ENCODE measurements at places on chromosomes 2 and 18.

DNA sequence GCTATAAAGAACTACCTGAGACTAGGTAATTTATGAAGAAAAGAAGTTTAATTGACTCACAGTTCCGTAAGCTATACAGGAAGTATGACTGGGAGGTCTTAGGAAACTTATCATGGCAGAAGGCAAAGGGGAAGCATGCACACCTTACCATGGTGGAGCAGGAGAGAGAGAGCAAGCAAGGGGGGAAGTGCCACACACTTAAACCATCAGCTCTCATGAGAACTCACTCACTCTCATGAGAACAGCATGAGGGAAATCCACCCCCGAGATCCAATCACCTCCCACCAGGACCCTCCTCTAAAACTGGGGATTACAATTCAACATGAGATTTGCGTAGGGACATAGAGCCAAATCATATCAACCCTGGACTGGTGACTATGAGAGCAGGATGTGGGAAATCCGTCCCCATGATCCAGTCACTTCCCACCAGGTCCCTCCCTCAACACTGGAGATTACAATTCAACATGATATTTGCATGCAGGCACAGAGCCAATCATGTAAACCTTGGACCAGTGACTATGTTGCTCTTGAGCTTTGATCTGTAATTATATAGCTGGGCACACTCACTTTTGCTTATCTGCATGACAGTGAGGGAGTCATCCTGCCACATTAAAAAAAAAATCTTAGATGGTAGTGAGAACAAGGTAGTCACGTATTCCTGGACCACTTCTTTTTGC lies 12.9 kb downstream of the ADAM23 start:
- no peak for DNase-seq

DNA sequence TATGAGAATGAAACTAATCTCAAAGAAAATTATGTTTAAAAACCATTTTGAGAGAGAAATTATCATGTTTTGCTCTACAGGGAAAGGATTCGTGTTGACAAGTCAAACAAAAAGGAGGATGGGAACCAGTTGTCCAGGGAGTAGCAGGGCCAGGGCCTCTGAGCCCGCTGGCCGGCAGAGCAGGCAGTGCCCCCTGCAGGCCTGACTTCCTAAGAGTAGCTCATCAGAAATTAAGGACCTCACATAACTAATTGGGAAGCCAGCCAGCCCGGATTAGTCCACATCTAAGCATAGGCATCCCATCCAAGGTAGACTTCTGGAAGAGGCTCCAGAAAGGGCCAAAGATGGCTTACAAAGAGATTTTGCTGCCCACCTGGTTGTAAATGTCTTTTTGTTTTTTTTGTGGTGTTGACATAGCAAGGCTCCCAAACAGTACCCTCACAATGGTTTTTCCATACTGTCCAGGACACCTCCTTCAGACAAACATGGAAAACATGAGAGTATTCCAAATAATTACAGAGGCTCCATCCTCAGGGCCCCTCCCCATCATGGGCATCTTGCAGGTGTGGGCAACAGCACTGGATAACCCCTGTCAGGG lies 241.2 kb upstream of the TANK start:
- peak; percentile 51 for DNase-seq

DNA sequence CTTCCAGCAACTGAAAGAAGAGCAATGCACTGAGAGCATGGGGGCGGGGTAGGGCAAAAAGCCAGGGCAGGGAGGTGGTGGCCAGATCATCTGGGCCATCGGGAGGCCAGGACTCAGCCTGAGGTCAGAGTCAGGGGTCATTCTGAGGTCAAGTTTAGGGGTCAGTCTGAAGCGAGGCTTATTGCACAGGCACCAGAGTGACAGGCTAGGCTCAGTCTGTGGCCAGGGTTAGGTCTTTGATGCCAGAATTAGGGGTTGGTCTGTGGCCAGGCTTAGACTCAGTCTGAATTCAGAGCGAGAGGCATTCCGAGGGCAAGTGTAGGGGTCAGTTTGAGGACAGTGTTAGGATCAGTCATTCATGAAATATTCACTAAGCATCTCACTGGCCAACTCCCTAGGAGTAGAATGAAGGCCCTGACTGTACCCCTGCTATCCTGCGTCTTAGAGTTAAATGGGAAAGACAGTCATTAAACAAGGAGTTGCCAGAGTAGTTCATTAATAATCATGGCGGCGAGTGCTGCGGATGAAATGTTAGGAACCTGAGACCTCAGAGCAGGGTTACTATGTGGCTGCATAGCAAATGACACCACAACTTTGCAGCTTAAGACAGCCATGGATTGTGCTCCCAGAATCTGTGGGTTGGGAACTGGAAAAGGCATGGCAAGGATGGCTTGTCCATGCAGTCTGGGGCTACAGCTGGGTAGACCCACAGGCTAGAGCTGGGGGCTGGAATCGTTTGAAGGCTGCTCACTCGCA lies 198.7 kb downstream of the CYP26B1 start:
- peak; percentile 43 for DNase-seq

DNA sequence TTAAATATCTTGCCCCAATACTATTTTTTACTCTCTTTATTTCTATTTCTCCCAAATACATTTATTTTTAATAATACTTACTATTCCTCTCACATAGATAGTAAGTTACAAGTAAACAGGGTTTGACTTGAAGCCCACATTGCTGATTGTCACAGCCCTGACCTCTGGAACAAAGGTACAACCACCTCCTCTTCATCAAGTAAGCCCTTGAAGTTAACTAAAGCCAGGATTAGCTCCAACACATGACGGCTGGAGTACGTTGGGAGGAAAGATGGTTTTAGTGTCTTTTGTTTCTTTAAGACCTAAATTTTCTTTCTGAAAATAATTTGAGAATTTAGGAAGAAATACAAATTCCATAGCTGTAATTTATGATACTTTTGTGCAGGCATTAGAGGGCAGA lies 949 bp downstream of the MYOM1 start:
- no peak for DNase-seq

GRCh38 chr2:15427987-15428386 lies 133.1 kb downstream of the NBAS start:
- no peak for DNase-seq

DNA sequence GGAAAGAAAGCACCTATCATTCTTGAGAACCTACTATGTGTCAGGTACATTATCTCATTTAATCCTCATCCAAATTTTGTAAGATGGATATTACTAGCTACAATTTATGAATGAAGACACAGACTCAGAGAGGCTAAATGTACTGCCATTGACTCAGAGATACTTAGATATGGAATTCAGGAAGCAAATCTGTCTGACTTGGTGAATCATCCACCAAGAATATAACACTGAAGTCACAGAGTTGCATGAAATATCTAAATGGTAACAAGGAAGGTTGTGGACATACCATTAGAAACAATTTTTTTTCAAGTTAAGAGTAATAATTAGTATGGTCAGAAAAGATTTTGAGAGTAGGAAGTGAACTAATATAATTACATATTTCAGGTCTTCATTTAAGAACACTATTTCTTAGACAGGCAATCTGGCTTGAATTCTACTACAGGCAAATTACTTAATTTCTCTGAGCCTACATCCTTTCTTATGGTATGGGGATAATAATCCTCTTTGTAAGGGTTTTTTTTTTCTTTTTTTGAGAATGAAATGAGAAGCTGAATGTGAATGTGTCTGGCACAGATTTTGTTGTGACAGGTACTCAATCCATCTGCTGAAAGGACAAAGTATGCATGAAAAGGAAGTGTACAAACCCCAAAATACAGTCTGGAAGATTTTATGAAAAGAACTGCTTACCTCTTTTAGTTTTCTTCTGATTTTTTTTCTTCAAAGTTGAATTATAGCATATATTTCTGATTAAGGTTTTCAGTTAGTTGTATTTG lies 14.8 kb upstream of the C2orf66 start:
- peak; percentile 60 for DNase-seq

DNA sequence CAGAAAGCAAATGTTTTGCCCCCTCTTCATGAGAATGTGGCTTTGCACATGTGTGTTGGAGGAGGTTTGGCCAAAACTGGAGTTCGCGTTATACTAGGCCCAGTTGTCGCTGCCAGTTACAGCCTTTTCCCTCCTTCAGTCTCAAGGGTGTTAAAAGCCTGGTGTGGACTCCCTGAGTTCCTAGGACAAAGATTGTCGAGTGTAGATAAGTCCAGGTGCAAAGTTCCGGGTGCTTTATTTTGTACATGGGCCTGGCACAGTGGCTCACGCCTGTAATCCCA lies 542 bp upstream of the RNF103 start:
- DNase-seq = no peak

GRCh38 chr2:164675687-164676086 lies 54.4 kb upstream of the GRB14 start:
- no peak for DNase-seq

GRCh38 chr2:64214281-64215115 lies 70.3 kb upstream of the PELI1 start:
- no peak for DNase-seq

DNA sequence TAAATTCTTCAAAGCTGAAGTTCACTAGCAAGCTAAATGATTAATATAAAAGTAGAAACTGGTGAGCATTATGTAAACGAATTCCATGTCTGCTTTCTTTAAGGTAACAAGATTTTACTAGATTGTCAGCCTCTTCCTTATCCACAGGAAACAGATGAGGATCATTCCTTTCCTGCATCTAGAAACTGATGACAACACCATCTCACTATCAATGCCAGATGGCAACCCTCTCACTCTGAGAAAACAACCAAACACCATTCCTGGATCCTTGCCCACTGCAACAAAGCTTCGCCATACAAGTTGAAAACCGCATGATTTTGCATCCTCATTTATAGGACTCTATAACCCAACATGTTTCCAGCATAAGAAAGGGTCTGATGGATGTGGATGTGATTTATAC lies 122.9 kb downstream of the ZNF521 start:
- peak; percentile 41 for DNase-seq

DNA sequence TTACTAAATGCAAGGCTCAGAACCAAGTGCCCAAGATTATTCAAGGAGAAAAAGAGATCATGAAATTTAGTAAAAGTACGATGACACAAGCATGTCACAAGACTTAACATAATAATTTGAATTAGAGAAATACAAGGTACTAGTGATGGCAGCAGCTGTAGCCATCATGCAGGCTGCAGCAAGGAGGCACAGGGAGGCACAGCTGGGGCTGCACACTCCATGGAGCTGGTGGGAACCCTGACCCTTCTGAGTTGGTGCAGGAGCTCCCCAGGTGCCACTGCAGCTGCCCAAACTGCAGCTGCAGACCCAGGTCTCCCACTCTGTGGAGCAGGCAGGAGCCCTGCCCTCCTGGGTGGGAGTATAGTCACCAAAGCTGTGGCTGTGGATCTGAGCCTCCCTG lies 46.0 kb downstream of the COL3A1 start:
- DNase-seq = no peak

- DNase-seq = no peak
Observed at GRCh38 chr2:6785493-6785892, 80.2 kb downstream of the CMPK2 start.

DNA sequence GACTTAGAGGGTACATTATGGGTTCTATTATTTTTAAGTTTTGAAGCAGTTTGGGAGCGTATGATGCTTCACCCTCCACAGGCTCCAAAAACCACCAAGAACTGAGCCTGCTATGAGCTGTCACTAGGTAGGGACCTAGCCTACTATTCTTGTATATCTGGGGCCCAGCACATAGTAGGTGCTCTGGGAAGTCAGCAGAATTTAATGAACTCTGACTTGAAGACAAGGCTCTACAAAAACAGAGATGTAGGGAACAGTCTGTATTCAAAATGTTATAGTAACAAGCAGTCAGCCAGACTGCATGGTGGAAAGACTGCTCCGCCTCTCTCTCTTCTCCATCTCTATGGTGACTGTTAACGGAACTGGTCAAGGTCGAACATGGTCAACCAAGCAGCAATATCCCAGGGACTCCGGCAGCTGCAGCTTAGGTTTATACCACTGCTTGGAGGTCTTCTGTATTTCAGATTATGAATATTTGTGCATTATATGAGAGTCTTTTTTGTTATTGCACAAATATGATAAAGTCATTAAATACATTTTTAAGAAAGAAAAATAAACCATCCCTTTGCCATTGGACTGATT lies 22.2 kb upstream of the YWHAQ start:
- DNase-seq = no peak

DNA sequence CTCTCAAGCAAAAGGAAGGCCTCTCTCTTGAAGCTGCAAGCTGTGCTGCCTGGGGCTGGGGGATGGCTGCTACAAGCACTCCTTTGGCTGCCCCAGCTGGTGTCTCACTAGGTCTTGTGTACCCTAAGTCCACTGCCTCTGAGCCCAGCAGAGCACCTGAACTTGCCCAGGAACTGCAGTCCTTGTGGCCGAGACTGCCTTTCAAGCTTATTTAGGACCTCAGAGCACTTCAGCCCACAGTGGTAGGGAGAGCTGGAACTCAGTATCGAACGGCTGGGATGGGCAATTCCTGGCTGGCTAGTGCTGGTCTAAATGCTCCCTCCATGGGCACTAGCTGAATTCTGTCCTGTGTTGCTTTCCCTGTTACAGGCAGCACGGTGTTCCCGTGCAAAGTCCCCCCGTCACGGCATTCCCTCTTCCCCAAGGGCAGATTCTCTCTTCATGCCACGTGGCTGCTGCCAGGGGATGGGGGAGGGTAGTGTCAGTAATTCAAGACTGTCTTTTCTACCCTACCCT lies 25.9 kb downstream of the STPG4 start:
- DNase-seq = no peak
